ENCODE measurements at places on chromosomes 5 and 9. TPM values are rescaled to one million over a fixed set of nuclear protein-coding genes. Genes with fewer than 3 reads are reported as not detected.

TAL2 gene
- not detected for total RNA-seq

DNA sequence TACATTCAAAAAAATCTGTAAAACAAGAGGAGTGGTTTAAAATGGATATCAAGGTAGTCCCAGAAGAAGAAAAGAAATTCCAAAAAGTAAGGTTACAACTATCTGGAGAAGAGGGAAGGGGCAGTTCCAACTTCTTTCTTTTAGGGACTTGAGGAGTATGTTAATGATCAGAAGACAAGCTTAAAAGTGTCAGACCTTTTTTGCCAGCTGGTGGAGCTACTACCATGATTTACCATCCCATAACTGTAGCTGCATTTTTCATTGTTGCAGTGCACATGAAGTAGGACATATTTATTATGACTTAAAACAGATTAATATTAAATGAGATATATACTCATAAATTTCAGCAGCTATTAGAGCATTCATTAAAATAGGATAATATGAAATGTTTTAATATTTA lies 158.5 kb upstream of the RGS7BP start:
- no peak for DNase-seq

- peak; percentile 50 for DNase-seq
Measured at GRCh38 chr5:110807169-110807568, 68.4 kb downstream of the SLC25A46 start.

CDC23 gene
- 22.2 TPM for total RNA-seq

PPP2R2B gene
- 0.12 TPM for total RNA-seq

DNA sequence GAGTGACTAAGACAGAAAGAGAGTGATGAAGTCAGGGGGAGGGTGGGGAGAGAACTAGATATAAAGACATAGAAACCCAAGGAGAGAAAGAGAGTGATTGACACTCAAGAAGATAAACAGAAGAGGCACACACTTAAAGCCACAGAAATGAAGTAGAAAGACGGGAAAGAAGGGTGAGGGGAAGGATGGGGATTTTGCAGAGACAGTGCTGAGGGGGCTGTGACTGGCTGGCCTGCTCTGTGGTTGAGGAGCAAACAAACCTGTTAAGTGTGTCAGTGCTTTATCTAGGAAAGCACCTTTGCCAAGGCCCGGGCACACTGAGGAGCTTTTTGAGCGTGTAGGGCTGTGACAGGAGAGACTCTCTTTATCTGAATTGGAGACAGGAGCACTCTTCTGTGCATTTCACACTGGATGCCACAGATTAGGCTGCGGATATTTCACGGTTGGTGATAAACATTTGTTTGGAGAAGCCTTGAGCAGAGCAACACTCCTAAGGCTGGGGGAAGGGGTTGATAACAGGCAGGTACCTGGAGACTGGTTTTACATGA lies 109.1 kb downstream of the DOCK2 start:
- no peak for DNase-seq

GRCh38 chr5:138263581-138263980 lies 10.8 kb downstream of the GFRA3 start:
- no peak for DNase-seq

GZMA gene
- total RNA-seq = 0.87 TPM

SPATA31A3 gene
- total RNA-seq = not detected

- DNase-seq = no peak
Measured at GRCh38 chr5:37071901-37072581, 177.1 kb downstream of the CPLANE1 start.

TEK gene
- total RNA-seq = 22.2 TPM

DNA sequence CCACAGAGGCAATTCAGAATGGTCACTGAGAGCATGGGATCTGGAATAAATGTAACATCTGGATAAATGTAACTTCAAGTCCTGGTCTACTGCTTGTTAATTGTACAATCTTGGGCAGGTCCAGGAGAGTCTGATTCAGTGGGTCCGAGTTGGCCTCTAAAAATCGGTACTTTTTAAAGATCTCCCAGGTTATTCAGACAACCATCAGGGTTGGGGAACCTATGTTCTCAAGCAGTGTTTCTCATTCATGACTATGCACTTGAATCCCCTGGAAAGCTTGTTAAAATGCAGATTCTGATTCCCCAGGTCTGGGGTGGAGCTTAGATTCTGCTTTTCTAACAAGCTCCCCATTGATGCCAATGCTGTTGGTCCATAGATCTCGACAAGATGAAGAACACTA lies 14.8 kb downstream of the ANXA1 start:
- DNase-seq = no peak

- DNase-seq = no peak
Measured at GRCh38 chr5:56145511-56145910, 87.6 kb downstream of the ANKRD55 start.

- DNase-seq = no peak
Measured at GRCh38 chr9:114906922-114907571, 23.3 kb downstream of the TNFSF8 start.

IGFBPL1 gene
- total RNA-seq = not detected

DNA sequence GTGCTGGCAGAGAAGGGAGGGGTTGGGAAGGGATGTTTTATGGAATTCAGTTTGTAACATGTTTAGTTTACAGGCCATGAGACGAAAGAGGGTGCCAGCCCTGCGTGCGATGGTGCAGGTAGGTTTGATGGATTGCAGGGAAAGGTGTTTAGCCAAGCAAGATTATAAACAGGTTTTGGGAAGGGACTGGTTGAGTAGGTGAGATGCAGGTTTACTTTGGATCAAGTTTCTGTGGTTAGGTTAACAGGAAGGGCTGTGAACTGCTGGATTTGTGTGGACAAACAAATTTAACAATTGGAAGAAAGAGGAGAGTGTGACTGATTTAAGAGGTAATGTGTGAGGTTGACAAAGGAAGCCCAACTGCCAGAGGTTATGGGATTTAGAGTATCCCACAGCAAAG lies 32.6 kb upstream of the GPX3 start:
- no peak for DNase-seq

DNA sequence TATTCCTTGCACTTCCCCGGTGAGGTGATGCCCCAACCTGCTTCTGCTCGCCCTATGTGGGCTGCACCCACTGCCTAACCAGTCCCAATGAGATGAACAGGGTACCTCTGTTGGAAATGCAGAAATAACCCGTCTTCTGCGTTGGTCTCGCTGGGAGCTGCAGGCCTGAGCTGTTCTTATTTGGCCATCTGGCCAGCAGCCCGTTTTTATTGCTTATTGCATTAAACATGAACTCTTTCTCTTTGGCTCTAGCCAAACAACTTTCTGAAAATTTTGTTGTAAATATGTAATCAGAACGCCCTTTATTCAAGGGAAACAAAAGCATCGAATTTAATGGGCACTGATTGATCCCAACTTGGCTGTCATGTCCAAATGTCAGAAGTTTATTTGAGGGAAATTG lies 124.7 kb upstream of the FTMT start:
- DNase-seq = no peak

PTPN3 gene
- total RNA-seq = 48.5 TPM
